ENCODE measurements at places on chromosomes 7 and 10. TPM values are rescaled to one million over a fixed set of nuclear protein-coding genes. Genes with fewer than 3 reads are reported as not detected.

Gene PNLIP
- total RNA-seq, result not detected

DNA sequence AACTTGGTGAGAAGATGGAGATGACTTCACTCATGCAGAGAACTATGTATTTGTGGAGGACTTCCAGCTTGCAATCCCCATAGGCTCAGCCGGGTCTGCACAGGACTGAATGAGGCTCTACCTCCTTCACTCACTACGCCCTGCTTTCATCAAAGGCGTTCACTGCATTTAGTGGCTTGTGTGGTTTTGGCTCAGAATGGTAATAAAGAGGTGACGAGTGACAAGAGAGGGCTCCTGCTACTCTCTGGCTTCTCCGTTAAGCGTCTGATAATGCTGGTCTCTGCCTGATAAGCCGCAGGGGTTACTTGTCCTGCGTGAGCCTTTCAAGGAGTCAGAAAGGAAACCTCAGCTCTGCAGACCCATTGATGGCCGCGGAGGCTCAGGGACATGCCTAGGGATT is 343.4 kb downstream of the PRPF18 start:
- peaks cover 3% of the 10 kb centered on the region for H3K4me1 ChIP-seq
- H3K27me3 ChIP-seq, result no peaks in the 10 kb centered on the region
- no peak for DNase-seq
- no peaks in the 10 kb centered on the region for H3K36me3 ChIP-seq
- H3K27ac ChIP-seq, result no peak overlapping the region

GRCh38 chr7:94676431-94676830 is 20.5 kb upstream of the SGCE start:
- H3K4me3 ChIP-seq, result no peak overlapping the region
- no peaks in the 10 kb centered on the region for H3K27me3 ChIP-seq
- no peak for DNase-seq
- no peaks in the 10 kb centered on the region for H3K36me3 ChIP-seq
- no peak overlapping the region for H3K27ac ChIP-seq
- H3K4me1 ChIP-seq, result no peaks in the 10 kb centered on the region

Gene PIK3AP1
- total RNA-seq, result 2.9 TPM

GRCh38 chr7:64667311-64667710 is 1.4 kb downstream of the ZNF107 start:
- no peak overlapping the region for H3K27ac ChIP-seq
- DNase-seq, result no peak

GRCh38 chr7:116653646-116654045 is 18.4 kb upstream of the MET start:
- no peaks in the 10 kb centered on the region for H3K36me3 ChIP-seq
- no peaks in the 10 kb centered on the region for H3K27me3 ChIP-seq
- H3K27ac ChIP-seq, result no peak overlapping the region
- H3K4me3 ChIP-seq, result no peak overlapping the region
- no peaks in the 10 kb centered on the region for H3K4me1 ChIP-seq

GRCh38 chr7:37833107-37833817 is 15.1 kb upstream of the NME8 start:
- no peaks in the 10 kb centered on the region for H3K36me3 ChIP-seq
- peak; percentile 7 for DNase-seq
- no peaks in the 10 kb centered on the region for H3K4me1 ChIP-seq

DNA sequence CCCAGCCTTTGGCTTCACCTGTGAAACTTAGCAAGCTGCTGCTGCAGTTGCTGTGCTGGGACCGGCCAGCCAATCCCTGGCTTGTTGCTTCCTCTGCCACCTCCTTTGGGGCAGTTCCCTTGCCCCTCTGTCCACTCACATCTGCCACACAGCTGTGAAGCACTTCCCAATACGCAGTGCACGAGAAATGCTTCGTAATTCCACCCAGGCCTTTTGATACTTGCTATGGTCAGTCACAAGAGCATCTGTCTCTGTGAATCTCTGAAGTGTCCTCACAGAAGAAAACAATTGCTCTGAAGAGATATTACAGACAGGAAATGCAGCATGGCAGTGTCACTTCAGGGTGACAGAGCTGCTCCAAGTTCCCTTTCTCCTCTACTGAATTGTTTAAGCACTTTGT is 208.5 kb downstream of the PTEN start:
- no peak overlapping the region for H3K4me3 ChIP-seq
- no peaks in the 10 kb centered on the region for H3K4me1 ChIP-seq
- DNase-seq, result no peak
- H3K27ac ChIP-seq, result no peak overlapping the region

Gene SLC13A1
- not detected for total RNA-seq

Gene NANOS1
- 3.1 TPM for total RNA-seq

- no peaks in the 10 kb centered on the region for H3K4me1 ChIP-seq
- no peak overlapping the region for H3K4me3 ChIP-seq
- no peak for DNase-seq
- no peaks in the 10 kb centered on the region for H3K27me3 ChIP-seq
- H3K36me3 ChIP-seq, result no peaks in the 10 kb centered on the region
Observed at GRCh38 chr7:111401516-111401915, 160.8 kb downstream of the IMMP2L start.

GRCh38 chr7:29208410-29209250 is 14.1 kb downstream of the CHN2 start:
- no peak for DNase-seq
- H3K27ac ChIP-seq, result no peak overlapping the region
- no peaks in the 10 kb centered on the region for H3K27me3 ChIP-seq
- H3K36me3 ChIP-seq, result no peaks in the 10 kb centered on the region

- H3K4me1 ChIP-seq, result no peaks in the 10 kb centered on the region
- H3K36me3 ChIP-seq, result peaks cover 6% of the 10 kb centered on the region
- no peak overlapping the region for H3K4me3 ChIP-seq
- H3K27me3 ChIP-seq, result no peaks in the 10 kb centered on the region
- H3K27ac ChIP-seq, result no peak overlapping the region
- DNase-seq, result no peak
Observed at GRCh38 chr10:118330295-118331076, 11.6 kb downstream of the FAM204A start.

Gene EVX1
- total RNA-seq, result not detected

GRCh38 chr10:110837418-110838171 is 34.1 kb upstream of the PDCD4 start:
- H3K36me3 ChIP-seq, result no peaks in the 10 kb centered on the region
- no peak overlapping the region for H3K4me3 ChIP-seq
- H3K27ac ChIP-seq, result no peak overlapping the region
- peaks cover 10% of the 10 kb centered on the region for H3K4me1 ChIP-seq
- no peaks in the 10 kb centered on the region for H3K27me3 ChIP-seq

GRCh38 chr10:93917064-93917391 is 23.2 kb downstream of the SLC35G1 start:
- no peaks in the 10 kb centered on the region for H3K4me1 ChIP-seq
- no peaks in the 10 kb centered on the region for H3K27me3 ChIP-seq
- H3K27ac ChIP-seq, result no peak overlapping the region
- H3K36me3 ChIP-seq, result no peaks in the 10 kb centered on the region
- H3K4me3 ChIP-seq, result no peak overlapping the region

- DNase-seq, result no peak
- H3K4me1 ChIP-seq, result peaks cover 9% of the 10 kb centered on the region
- peak within 1 kb of the TSS; percentile 78 for H3K27ac ChIP-seq
- H3K27me3 ChIP-seq, result no peaks in the 10 kb centered on the region
- no peaks in the 10 kb centered on the region for H3K36me3 ChIP-seq
Observed at GRCh38 chr7:35037211-35037525, at the start of gene DPY19L1. DPY19L1 (minus strand) TSS chr7:35037485; CDS start chr7:35037394, 91 bp downstream.

Gene KCND2
- 7.7 TPM for total RNA-seq

DNA sequence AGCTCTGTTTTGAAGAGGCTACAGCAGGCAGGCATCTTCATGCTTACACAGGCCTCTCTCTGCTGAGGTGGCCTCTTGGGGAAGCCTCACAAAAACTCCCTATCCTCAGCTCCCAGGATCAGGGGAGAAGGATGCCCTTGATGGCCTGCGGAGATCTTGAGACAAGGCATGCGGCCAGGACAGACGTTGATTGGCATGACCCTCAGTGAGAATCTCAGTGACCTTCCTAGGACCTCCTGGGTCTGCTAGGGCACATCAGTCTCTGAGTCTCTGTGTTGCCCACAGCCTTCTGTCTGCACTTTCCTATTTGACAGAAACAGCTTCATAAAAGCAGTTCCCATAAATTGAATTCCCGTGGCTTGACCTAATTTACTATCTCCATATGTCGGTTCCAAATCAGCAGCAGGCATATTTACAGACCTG is 1005.8 kb upstream of the C7orf33 start:
- no peak overlapping the region for H3K4me3 ChIP-seq
- H3K27ac ChIP-seq, result no peak overlapping the region
- H3K4me1 ChIP-seq, result peaks cover 21% of the 10 kb centered on the region
- no peaks in the 10 kb centered on the region for H3K27me3 ChIP-seq
- DNase-seq, result no peak
